ENCODE measurements at places on chromosomes 5 and 9.

DNA sequence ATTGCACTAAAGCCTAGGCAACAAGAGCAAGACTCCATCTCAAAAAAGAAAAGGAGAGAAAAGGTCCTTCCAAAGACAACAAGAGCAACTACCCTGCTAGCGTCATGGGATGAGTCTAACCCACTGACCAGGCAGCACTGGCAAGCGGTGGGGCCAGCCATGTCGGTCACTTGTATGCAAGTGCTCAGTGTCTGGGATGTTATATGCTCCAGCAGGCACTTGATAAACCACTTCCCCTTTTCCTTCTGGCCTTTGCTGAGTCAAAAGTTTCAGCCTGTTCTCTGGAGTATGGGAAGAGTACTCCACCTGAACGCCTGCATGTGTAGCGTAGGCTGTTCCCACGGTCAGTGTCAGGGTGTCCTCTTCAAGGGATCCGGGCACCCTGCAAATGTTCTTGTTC lies 9.2 kb upstream of the MXD3 start:
- no peak for DNase-seq

- no peak for DNase-seq
These were observed 462.6 kb downstream of the ENC1 start for GRCh38 chr5:74177961-74178360.

- DNase-seq = no peak
These were observed 235.6 kb downstream of the ELAVL2 start for GRCh38 chr9:23590276-23591000.

DNA sequence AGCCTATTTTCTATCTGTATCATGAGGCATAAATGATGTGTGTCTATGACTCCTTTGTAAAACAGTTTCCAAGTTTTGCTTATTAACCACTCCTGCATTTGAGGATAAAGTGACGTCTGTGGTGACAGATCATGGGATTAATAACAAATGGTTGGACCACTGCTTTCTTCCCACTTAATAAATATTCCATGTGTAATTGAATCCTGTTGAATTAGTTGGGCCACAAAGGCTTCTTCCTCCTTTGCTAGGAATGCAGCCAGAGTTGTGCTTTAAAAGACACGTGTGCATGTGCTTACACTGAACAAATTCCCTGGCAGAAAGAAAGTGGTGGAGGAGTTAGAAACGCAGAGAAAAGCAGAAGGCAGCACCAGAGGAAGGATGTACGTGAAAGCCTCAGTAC lies 150.2 kb downstream of the ACTBL2 start:
- DNase-seq = no peak

DNA sequence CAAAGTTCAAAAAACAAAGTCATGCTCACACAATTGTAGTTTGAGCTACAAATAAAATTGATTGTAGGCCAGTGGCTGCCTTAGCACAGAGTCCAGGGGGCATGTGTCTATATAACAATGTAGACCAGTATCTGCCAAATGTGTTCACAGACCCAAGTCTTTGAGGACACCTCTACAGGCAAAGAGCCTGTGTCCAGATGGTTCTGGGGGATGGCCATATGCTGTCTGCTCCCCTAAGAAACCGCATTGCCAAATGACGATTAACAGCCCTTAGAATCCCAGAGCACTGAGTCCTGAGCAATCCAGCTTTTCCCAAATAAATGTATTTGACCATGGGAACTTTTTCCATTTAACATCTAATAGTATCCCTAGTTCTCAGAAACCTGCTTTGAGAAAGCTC lies 169.6 kb downstream of the ADCY2 start:
- DNase-seq = no peak

DNA sequence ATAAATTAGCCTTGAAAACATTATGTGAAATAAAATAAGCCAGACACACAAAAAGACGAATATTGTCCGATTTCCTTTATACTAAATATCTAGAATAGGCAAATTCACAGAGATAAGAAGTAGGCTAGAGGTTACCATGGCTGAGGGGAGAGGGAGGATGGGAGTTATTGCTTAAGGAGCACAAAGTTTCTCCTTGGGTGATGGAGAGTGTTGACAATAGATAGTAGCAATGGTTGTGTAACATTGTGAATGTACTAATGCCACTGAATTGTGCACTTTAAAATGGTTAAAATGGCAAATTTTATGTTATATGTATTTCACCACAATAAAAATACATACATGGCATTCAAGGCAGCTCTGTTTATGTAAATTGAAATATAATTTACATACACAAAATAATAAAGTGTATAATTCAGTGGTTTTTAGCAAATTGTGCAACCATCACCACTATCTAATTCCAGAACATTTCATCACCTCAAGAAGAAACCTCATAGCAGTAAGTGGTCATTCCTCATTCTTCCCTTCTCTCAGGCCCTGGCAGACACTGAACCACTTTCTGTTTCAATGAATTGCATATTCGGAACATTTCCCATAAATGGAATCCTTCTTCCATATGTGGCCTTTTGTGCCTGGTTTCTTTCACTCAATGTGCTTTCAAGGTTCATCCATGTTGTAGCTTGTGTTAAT lies 59.2 kb downstream of the NDST1 start:
- DNase-seq = no peak

DNA sequence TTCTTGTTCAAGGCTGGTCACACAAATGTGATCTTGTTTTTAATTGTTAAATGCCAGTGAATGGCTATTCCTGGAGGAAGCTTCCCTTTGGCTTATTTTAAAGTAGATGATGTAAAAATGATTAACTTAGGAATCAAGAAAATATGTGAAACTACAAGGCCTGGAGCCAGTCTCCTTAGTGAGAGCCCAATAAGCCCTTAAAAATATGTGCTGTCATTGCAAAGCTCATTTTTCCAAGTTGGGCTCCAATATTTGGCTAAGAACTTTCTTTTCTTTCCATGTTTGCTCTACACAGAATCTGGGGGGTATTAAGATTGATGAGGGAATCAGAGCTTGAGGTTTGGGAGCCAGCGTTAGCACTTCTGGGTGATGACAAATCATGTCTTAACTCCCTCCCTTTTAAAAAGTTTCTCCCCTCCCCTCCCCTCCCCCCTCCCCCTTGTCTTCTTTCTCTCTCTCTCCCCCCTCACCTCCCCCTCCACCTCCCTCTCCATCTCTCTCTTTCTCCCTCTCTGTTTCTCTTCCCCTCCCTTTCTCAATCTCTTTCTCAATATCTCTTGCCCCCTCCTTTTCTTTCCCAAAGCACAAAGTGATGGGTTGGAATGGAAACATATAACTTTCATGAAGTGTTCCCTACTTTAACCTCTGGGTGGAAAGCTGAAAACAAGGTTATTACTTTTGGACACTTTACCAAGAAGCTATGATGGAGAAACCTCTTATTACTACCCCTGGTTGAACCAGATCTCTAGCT lies 86.0 kb downstream of the FBXL7 start:
- no peak for DNase-seq

GRCh38 chr5:1838013-1838412 lies 36.8 kb downstream of the NDUFS6 start:
- peak; percentile 40 for DNase-seq

- DNase-seq = peak; percentile 77
These were observed 640 bp downstream of the SURF4 start for GRCh38 chr9:133375116-133375723.

GRCh38 chr5:168642019-168642418 lies 62.9 kb upstream of the PANK3 start:
- DNase-seq = no peak
